ENCODE measurements at places on chromosomes 13 and 19.

DNA sequence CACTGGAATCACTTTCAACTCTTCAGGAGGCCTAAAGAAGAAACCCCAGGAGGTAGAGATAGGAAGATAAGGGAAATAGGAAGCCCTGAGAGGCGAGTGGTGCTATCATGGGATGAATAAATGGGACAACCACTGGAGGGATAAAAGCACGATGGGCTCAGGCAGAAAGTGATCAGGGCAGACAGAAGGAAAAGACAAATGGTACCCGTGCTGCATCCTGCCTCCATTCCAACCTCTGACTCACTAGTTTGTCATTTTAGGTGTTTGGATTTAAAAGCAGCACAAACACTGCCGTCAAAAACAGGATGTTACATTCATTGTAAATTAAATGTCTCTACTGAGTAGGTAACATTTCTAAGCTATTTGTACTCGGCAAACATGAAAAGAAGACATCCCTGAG is 314.3 kb upstream of the HTR2A start:
- DNase-seq, result no peak

DNA sequence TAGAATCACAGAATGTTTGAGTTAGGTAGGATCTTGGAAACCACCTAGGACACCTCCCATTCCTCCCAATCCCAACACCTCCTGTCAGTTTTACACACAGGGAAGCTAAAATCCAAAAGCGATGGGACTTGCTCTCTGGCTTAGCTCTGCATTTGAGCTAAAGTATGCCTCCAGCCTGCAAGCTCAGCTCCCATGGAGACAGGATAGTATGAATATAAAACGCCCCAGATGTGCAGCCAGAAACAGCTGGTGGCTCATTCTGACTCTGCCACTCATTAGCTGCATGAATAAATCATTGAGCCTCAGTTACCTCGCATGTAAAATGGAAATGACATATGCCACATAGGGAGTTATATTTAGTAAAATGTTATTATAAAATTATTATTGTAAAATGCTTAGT is 336.0 kb downstream of the SUCLA2 start:
- DNase-seq, result no peak

DNA sequence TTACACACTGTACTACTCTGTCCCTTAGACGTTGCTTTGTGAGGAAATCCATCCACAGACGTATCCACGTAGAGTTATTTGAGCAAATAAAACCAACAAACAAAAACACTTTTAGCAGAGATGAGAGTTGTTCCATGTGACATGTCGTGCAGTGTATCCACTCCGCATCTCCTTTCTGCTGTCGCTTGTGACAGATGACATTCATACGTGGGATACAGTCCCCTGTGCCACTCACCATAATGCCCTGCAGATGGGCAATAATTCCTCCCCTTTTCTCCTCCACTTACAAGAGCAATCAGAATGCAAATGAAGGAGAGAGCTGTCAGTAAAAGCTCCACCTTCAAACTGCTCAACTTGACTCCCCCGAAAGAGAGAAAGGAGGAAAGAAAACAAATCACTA is 26.0 kb downstream of the IRS2 start:
- DNase-seq, result no peak

- DNase-seq, result no peak
These were observed 802.8 kb downstream of the DIAPH3 start for GRCh38 chr13:59360916-59361315.

- DNase-seq, result no peak
These were observed 29.9 kb downstream of the SHISA2 start for GRCh38 chr13:26021956-26022355.

GRCh38 chr19:39078436-39079200 is 5.5 kb upstream of the ACP7 start:
- no peak for DNase-seq

DNA sequence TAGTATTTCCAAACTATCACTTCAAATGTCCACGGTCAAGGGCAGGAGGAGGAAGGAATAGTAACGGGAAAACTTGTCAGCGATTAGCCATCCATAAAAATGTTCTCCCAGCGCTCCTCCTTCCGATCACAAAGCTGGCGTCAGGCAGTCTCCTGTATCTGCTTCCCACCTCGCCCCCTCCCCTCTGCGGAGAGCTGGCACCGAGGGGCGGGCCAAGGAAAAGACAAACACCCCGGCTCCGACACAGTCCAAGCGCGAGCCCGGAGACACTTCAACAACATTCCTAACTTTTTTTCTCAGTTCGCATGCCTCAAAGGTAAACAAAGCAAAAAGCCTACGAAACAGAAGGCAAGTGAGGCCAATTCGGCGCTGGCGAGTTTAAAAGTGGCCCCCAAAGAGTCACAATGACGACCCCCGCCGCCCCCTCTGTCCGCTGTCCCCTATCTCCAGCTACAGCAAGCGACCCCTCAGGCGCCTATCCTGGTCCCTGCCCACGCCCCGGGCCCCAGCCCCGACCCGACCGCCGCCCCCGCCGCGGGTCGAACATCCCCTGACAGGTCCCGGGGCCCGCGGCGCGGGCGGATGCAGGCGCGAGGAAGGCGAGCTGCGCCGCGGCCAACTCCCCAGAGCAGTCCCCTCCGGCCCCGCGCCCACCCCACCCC is 736 bp downstream of the SMAD9 start:
- no peak for DNase-seq

DNA sequence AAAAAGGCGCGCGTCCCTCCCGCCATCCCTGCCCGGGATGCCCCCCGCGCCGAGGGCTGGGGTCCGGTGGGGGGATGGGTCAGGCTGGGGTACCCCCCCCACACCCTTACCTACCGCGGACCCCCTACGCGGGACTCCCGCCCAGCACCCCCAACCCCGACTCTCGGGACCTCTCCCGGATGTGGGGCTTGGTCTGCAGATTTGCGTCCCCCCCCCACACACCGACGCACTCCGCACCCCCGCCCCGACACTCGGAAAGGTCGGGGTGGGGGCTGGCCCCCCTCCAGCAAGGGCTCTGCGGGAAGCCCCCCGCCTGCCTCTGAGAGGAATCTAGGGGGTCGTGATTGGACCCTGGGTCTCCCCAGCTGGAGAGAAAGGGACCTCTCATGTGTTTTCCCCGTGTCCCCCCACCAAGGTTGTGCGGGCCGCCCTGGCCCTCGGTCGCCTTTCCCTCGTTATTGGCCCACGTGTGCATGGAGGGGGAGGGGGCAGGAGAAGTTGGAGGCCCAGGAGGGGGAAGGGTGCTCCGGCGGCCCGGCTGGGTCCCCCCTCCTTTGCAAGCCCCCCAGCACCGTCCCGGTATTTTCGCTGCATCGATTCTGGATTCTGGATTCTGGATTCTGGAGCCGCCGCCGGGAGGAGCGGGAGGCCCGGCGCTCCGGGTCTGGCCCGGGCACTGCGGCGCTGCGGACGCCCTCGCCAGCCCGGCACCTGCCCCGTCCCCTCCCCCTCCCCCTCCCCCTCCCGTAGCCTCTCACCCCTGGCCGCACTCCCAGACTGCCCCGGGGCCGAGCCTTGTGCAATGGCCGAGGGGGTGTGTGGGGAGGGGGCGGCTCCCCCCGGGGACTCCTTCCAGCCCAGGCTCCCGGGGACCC is 607 bp downstream of the NFIC start:
- no peak for DNase-seq

- no peak for DNase-seq
These were observed 220.1 kb downstream of the FOXO1 start for GRCh38 chr13:40446365-40446764.

- DNase-seq, result no peak
These were observed 22.6 kb downstream of the RXFP2 start for GRCh38 chr13:31761951-31762350.

- DNase-seq, result no peak
These were observed 22.2 kb downstream of the PCID2 start for GRCh38 chr13:113186061-113186900.

Data from activated gamma-delta T cell treated with Interleukin-2 at 50 U/mL for 16 hours (primary cell).